ENCODE measurements at places on chromosomes 11 and 22.

DNA sequence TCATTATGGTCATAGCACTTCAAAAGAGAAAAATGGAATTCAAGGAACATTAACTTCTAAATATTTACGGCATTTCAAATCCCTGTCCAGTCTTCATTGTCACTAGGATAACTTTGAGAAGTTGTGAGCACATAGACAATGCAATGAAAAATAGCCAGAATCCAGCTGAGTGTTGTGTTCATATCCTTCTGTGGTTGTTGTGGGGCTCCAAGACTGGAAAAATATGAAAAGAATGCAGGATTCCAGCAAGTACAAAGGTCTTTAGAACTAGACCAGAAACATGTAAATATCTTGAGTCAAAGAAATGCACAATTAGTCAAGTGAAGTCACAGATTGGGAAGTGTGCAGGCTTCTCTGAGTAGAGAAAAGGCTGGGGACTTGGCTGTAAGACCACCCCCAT lies 68.7 kb downstream of the WT1 start:
- DNase-seq = no peak

- no peak for DNase-seq
Measured at GRCh38 chr11:32225571-32226285, 134.9 kb downstream of the RCN1 start.

DNA sequence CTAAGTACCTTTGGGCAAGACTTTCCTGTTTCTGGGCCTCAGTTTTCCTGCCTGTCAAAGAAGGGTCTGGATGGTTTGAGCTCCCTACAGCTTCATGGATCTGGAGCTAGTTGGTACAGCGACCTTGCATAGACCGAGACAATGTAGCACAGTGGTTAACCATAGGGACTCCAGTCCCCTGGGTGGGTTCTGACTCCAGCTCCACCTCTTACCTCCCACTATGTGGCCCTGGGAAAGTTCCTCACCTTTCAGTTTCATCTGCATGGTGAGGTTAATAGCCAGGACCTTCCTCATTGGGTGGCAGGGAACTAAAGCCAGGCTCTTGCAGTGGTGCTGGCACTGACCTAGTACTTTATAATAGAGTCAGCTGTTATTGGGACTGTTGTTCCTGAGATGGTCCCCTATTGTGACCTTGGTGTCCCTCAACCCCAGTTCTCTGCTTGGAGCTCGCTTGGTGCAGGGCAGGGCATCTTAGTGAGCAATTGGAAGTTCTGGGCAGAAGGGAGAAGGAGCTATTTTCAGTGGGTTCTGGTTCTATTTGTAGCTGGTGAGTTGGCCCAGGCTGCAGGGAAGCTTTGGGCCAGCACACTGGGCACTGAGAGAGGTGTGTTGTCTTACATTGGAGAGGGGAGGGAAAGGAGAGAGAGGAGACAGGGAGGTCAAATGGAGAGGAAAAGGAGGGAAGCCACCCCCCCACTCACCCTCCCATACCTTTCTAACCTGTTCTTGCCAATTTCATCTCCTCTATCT lies 10.7 kb upstream of the MTMR3 start:
- no peak for DNase-seq

GRCh38 chr11:117071344-117071787 lies 26.9 kb downstream of the SIK3 start:
- DNase-seq = no peak

GRCh38 chr22:26887456-26887855 lies 230.1 kb downstream of the MIAT start:
- no peak for DNase-seq

DNA sequence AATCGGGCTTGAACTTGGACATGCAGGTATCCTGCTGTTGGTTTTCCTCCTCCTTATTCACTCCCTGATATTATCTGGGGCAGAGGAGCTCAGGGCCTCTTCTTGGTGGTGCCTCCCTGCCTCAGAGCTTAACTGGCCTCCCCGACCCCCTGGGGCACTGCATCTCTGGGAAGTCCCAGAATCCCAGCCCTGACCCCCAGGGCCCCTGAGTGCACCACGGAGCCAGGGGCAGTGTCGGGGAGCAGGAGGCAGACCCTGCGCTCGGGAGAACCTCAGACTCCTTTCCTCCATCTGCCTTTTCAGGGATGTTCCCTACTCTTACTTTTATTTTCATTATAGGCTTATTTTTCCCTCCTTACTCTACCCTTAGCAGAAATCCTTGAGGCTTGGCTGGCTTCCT lies 537.0 kb downstream of the BRD1 start:
- no peak for DNase-seq

DNA sequence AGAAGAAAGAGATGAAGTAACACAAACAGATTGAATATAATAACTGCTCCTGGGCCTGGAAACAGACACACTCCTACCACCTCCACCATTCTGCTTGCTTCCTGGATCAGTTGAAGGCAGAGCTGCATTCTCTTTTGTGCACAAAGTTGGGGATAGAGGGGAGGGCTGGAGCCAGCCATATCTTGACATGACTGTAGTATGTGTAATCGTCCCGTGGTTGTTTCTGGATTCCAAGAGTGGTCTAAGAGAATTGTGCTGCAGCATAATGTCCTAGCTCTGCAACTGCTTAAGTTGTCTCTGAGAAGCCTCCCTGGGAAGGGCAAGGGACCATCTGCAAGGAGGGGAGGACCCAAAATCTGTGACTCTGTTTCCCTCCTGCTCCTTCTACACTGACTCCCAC lies 3.2 kb downstream of the CRY2 start:
- no peak for DNase-seq

DNA sequence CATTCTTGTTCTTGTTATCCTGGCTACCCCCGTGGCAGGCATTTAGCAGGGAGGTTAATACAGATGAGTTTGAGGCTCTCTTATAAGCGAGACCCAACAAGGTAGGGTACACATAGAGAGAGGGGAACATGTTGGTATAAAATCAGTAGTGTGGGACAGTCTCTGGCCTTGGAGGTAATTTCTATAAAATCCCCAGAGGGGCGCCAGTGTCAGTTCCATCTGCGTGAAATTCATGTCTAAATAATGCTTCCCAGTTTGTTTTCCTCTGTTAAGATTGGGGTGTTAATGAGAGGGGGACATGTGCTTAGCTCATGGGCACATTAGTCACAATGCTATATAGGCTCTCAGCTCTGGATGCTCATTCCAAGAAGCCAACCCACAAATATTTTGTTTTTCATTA lies 150.7 kb downstream of the MYO18B start:
- no peak for DNase-seq

DNA sequence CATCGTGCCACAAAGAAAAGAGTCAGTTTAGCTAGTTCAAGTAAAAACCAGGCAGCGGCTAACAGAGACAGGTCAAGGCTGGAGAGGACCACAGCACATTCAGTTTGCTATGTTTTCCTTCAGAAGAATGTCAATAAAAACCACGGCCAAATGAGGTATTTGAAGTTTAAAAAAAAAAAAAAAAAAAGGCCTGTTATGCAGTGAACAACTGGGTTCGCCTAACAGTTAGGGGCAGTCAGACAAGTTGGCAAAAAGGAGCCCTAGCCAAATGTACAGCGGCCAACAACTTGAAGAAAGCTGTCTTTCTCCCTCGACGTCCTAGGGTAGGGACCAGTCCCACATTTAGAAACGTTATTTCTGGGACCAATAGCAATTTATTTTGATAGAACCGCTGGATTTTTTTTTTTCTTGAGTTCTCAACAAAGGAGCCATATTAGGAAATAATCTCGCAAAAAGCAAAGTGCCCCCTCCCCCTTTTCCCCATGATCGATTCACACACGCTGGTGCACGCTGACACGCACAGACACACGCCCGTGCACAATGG lies 237.8 kb downstream of the TTC28 start:
- no peak for DNase-seq

GRCh38 chr11:77055913-77056312 lies 10.9 kb upstream of the CAPN5 start:
- no peak for DNase-seq

- DNase-seq = no peak
Measured at GRCh38 chr11:112315057-112315720, 54.5 kb upstream of the PLET1 start.

DNA sequence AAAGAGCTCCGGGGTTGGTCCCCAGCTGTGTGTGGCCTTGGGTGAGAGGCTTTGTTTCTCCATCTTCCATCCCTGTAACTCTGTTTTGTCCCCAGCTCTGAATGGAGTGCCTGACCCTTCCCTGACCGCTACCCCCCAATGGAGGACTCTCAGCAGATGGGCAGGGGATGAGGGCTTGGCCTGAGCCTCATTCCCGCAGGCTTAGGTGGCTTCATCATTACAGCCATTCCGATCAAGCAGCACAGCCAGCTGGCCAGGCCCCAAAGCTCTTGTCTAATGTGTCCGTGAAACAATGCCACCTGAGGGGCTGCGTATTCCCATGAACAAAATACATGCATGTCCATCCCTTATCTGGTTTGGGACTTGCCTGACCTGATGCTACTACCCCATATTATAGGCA lies 3.9 kb upstream of the CDC42EP2 start:
- no peak for DNase-seq

GRCh38 chr11:837990-838307 lies 4.4 kb downstream of the POLR2L start:
- DNase-seq = no peak

DNA sequence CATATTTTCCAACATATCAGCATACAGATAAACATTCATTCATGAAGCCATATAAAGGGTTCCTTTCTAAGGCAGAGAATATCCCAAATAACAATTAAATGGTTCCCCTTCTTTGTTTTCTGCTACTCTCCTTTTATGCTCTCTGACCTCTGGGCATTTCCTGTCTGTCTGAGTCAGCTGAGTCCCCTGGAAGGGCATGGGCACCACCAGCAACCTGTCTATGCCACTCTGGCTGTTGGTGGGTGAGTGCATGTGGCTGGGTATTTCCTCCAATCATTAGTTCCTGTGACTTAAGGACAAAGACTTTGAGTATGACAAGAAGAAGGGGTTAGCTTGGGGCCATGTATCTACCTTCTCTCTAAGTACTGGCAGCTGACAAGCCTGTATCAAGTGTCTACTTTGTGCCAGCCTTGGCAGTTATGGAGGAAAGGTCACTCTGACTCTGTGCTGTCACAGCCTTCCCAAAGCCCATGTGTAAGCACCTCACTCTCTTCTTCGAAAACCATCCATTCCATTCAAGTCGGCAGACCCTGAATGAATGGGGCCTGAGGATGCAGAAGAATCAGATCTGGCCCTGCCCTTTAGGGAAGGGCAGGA lies 86.3 kb upstream of the PHOX2A start:
- DNase-seq = no peak

DNA sequence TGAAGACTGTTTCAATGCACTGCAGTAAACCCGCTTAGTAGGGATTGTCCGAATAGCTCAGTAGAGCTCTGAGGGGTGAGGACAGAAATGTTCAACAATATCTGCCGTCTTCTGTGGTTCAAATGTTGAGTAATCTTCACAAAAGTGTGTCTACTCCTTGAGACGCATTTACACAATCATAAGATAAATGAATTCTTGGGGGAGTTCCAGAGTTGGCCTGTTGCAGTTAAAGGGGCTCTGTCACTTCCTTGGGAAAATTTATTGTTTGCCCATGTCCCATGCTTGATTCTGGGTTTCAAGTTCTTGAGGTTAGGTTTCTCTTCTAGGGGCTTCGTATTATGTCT lies 614 bp downstream of the ANO3 start:
- DNase-seq = no peak

DNA sequence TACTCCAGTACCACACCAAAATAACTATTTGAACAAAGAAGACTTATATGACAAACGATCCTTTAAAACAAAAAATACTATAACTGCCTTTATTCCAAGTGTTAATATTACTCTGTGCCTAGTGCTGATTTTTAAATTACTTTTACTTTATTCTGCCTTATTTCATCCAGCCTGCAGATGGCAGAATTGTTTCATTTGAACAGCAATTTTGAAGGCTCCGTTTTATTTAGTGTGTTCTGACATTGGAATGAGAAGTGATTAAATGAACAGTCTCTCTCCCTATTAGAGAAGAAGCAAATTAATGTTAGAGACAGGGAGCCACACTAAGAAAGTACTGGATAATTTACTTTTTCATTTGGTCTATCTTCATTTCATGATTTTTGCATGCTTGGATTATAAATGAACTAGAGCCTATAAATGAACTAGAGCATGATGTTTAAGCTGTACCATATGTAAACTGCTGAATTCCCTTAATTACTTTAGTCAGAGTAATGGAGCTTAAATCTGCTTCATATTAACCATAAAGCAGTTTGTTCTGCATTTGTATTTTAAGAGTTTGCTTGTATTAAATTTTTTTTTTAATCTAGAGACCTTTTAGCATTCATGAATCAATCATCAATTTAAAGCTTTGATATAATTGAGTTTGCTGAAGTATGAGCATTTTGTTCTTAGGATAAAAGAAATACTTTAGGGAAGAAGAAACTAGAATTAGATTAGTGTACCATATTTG lies 9.8 kb downstream of the PDHX start:
- DNase-seq = no peak

- DNase-seq = no peak
Measured at GRCh38 chr22:48826546-48826945, 1001.1 kb downstream of the BRD1 start.

DNA sequence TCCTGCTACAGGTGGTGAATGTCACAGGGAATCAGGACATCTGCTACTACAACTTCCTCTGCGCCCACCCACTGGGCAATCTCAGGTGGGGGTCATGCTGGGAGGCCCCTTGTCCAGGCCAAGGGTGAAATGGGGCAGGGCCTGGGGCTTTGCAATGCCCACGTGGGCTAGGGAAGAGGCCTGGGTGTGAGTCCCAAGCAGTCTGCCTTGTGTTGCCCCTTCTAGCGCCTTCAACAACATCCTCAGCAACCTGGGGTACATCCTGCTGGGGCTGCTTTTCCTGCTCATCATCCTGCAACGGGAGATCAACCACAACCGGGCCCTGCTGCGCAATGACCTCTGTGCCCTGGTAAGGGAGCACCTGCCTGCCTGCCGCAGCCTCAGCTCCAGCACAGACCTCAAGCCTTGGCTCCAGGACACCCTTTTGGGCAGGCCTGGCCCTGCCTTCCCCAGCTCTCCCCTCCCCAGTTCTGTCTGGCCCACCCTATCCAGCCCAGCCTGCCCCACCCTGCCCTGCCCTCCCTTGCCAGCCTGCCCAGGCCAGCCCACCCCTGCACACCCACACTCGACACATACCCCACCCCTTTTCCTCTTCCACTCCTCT lies 9.1 kb upstream of the TAGLN start:
- DNase-seq = no peak

- no peak for DNase-seq
Measured at GRCh38 chr11:11215944-11216343, 137.1 kb downstream of the CSNK2A3 start.

DNA sequence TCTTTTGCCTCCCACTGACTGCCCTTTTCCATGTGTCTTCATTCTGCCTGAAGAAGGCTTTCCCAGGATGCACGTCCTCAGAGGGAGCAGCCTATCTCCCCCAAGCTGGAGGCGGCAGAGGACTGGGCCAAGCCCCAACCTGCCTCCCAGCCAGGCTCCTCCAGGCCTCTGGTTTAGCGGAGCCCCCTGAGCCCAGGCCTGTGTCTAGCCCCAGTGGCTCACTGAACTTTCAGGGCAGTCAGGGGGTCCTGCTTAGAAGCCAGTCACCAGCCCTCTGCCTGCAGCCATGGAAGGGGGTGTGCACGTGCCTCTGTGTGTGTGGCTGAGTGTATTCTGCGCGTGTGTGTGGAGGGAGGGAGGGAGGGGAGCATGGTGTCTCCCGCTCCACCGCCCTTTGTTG lies 10.4 kb upstream of the GRK2 start:
- no peak for DNase-seq

GRCh38 chr11:134030853-134031252 lies 38.0 kb upstream of the JAM3 start:
- DNase-seq = no peak

GRCh38 chr11:106479646-106480045 lies 402.2 kb downstream of the AASDHPPT start:
- DNase-seq = no peak

GRCh38 chr11:20559523-20560300 lies 39.7 kb upstream of the SLC6A5 start:
- no peak for DNase-seq

- DNase-seq = peak; percentile 27
Measured at GRCh38 chr11:76209375-76209972, 3.2 kb upstream of the WNT11 start.

All from NCI-H1930 (cell line).